Stimulated activated CD8-positive, alpha-beta memory T cell treated with anti-CD3 and anti-CD28 coated beads, Interleukin-7, amount 100 ng/mL, for 1 hour (primary cell): ENCODE measurements at places on chromosomes 1 and 21.

DNA sequence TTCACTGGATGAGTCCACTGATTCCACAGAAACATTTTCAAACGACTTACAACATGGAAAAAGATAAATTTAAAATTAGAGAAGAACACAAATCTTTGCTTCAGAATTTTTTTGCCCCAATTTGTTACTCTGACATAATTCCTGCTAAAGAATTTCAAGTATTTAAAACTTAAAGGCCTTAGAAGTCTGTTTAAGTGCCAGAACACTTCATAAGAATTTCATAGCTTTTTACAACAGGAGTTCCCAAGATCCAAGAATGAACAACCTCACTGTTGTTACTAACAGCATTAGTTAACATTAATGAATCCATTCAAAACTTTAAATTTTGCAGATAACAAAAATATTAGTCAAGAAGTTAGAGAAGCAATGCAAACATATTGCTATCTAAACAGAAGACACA is 31.7 kb downstream of the ARHGAP29 start:
- no peak for DNase-seq

GRCh38 chr1:75520862-75521475 is 89.9 kb downstream of the SLC44A5 start:
- no peak for DNase-seq

DNA sequence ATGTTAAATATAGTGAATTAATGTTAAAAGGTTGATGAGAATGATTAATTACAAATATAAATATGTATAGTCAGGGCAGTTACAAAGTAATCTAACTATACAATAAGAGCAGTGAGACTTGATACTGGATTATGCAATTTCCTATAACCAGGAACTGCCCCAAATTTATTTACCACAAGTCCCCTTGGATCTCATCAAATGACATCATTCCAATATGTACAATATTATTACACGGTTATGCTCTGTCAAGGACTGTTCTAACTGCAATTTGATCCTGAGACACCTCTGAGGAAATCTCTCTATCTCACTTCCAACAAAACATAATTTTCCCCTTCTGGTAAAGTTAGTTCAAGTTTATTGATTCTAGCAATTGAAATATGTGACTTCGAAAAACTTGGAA is 917.6 kb downstream of the NCAM2 start:
- no peak for DNase-seq

- DNase-seq = no peak
Observed at GRCh38 chr21:25995278-25995677, 175.3 kb downstream of the APP start.

DNA sequence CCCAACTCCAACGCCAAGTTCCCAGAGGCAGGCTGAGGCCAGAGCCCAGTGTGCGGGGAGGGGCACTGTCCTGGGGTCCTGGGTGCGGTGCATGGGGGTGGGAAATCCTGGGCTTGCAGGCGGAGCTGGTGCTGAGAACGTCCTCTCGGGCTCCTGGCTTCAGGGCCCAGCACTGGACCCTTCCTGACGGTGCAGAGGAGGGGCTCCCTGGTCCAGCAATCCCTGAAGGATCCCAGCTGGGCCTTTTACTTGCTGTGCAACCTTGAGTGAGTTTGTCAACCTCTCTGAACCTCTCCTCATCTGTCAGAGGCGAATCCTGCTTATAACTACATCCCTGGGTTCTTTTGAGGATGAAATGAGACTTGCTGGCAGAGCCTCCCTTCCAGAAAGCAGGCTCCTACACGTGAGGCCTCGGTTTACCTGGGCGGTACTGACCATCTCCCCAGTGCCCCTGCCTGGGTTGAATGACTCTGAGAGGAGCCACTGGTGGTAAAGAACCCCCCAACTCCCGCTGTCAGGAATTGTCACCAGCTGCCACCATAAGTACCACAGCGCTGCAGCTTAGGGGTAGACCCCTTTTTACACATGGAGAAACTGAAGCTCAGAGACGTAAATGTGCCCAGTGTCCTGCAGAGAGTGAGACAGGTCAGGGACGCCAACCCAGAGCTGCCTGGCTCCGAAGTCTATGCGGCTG is 77.3 kb downstream of the DHRS3 start:
- no peak for DNase-seq

GRCh38 chr1:39204441-39205081 is at the start of gene MACF1:
MACF1 (plus strand) TSS chr1:39204695; CDS start chr1:39205023, 328 bp downstream.
- no peak for DNase-seq

GRCh38 chr1:221397606-221398005 is 344.3 kb downstream of the DUSP10 start:
- no peak for DNase-seq

- no peak for DNase-seq
Observed at GRCh38 chr1:39270368-39270767, 65.9 kb downstream of the MACF1 start.

DNA sequence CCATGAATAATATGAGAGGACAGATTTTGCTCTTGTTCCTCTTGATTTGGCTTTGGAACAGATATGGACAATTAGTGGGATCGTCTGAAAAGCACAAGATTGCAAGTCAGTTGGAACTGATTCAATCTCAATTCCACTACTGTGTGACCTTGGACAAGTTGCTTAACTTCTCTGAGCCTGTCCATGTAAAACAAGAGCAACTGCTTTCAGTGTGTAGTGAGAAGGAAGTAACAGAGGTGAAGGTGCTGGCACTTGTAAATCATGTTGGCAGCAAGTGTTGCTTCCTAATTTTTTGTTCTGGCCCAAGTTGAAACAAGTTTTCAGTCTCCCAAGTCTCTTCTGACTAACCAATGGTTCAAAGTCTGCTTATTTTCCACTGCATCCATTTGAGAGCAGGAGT is 15.3 kb downstream of the INKA2 start:
- DNase-seq = no peak

DNA sequence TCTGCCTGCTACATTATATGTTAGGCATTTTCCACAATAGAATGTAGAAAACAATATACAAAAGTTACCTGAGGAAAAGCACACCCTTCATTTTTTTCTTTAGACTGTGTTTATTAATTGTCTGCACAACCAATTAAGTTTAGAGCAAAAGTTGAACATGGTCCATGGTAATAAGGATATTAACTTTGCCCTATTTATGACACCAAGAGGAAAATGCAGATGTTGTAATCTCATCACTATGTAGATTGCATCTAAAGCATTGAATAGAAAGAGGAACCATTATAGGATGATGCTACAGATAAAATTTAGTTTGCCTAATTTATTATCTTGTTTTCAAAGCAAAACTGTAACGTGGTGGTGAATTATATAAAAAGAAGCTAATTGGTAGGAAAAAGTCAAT is 59.7 kb upstream of the IGSF5 start:
- DNase-seq = no peak

DNA sequence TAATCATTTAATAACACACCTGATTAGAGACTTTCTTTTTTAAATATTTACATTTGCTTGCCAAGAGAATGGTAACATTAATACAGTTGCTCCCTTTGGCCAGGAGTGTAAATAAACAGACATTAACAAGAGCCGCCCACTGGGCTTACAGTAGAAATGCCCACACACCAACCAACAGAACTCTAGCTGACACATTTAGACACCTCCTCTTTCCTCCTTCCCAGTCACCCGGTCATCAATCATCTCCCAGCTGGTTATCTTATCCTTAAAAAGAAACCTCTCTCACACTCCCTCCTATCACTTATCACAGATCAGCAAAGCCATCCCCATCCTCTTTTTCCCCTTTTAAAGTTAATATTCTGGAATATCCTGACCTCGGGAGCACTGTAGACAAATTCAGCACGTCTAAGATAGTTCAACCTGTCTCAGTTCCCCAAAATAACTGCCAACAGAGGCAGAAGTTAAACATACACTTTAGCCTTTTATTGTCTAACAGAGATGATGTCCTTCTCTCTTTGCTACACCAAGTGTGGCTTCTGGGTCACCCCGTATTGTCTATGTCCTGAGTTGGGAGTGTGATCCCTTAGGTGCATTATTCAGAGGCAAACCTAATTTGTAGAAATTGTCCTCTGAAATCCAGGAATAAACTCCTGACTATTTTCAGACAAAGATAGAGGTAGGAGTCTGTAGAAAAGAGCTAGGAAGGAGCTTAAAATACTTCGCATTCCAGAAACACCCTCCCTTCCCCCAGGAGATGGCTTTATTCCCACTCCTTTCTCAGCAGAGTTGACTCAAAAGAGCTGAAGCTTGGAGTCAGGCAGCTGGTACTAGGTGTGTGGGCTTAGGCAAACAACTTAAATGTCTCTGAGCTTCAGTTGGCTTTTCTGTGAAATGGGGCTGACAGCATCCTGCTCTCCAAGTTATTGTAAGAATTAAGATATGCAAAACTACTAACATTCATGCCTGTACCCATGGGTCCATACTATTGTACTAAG is 8.8 kb downstream of the MYCL start:
- no peak for DNase-seq

DNA sequence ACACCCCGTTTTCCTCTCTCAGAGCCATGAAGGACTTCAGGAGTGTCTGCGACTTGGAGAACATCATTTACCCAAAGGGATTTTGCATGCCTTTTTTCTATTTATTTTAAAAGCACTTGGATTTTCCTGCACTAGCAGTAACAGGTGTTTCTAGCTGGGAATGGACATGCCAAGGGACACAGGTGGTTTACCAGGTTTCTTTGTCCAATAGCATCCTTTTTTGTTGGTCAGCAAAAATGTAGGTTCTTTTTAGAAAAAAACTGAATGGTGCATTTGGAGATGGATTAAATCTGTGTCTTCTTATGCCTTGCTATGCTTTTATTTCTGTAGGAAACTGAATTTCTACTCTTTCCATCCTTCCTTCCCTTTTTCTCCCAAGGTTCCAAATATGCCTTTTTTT is 132.8 kb upstream of the COL6A1 start:
- DNase-seq = no peak

DNA sequence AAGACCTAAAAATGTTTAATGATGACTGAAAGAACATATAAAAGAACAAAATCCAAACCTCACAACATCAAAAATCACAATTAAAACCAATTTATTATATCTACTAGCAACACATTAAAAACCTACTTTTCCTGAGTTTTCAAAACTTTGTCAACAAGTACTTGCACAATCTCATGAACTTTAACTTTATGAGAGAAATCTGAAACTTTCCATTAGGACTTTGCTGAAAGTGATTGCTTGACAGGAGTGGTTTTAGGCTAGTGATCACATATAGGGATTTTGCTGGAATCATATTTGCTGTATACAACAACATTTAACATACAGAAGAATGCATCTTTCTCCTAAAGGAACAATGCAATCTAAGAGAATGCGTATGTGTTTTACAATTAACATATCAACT is 13.2 kb downstream of the HNRNPR start:
- DNase-seq = no peak

- peak; percentile 74 for DNase-seq
Observed at GRCh38 chr1:211698161-211699026, 23.0 kb upstream of the NEK2 start.

- no peak for DNase-seq
Observed at GRCh38 chr1:79110749-79111148, 104.2 kb upstream of the ADGRL4 start.

- no peak for DNase-seq
Observed at GRCh38 chr1:55669293-55669692, 454.1 kb upstream of the USP24 start.

GRCh38 chr1:239243006-239243405 is 143.4 kb upstream of the CHRM3 start:
- no peak for DNase-seq

DNA sequence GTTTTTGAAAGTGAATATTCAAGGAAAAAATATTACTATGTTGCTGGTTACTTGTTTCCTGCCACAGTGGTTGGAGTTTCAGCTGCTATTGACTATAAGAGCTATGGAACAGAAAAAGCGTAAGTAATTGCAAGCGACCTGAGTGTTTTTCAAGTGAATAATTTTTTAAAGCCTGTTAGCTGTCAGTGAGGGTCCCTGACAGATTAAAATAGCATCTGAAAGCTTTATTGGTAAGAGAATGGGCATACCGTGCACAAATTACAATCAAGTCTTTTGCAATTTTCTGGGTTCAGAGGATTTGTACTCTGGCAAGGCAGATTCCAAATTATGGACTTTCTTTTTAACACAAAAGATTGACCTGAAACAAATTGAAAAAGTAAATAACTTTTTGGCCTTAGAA is 169.7 kb downstream of the ADGRL2 start:
- DNase-seq = no peak

DNA sequence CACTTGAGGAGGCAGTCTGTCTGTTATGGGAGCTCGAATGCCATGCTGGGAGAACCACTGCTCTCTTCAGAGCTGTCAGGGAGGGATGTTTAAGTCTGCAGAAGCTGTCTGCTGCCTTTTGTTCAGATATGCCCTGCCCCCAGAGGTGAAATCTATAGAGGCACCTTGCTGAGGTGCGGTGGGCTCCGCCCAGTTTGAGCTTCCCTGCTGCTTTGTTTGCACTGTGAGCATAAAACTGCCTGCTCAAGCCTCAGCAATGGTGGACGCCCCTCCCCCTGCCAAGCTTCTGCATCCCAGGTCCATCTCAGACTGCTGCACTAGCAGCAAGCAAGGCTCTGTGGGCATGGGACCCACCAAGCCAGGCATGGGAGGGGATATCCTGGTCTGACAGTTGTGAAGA is 247.5 kb downstream of the LMX1A start:
- DNase-seq = no peak

DNA sequence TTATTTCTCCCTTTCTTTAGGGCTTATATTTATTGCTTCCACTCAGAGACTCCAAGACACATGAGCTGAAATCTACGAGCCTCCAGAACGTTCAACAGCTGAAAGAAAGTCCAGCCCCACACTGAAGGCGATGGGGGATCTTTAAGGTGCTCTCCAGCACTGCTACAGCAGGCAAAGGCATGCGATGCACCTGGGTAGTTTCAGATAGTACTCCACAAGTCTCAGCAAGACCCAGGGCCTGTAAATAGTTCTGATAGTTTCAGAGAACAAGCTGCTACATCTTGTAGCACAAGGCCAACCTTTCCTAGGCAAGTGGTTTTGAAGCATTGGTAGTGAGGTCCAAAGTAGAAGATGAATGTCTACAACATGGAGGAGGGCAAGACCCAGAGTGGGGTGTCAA is 2.2 kb upstream of the HSD3B1 start:
- DNase-seq = no peak

- peak; percentile 23 for DNase-seq
Observed at GRCh38 chr21:34693192-34693810, 24.5 kb downstream of the CLIC6 start.

- no peak for DNase-seq
Observed at GRCh38 chr21:44967082-44968047, 27.5 kb downstream of the SLX9 start.

DNA sequence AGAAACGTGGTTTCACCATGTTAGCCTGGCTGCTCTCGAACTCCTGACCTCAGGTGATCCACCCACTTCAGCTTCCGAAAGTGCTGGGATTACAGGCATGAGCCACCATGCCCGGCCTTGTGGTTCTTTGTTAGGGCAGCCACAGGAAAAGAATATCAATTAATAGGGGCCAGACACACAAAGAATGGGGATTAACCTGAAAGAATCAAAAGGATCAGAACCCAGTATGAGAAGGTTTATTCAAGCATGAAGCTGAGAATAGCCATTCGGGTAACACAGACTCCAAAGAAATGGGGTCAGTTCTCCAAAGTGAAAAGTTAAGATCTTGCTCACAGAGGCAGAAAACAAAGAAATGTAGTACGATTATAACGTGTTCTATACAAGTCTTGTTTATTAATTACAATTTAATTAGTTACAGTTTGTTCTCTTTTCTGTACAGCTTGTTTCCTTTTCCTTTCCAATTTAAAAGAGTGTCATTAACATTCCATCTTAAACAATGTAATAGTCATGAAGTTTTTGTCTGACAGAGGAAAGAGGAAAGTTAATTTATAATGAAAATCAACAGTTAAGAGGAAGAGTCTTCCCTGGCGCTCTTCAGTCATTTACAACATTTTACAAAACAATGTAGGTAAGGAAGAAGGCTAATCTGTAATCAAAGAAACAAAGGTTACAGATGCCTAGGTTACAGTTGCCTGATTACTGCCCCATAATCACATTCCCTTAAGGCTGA is 51.3 kb upstream of the SLC45A1 start:
- no peak for DNase-seq
